ENCODE measurements at places on chromosomes 3 and 15. TPM values are rescaled to one million over a fixed set of nuclear protein-coding genes. Genes with fewer than 3 reads are reported as not detected.

SEMA5B gene
- 23.8 TPM for polyA plus RNA-seq

SNURF gene
- 15.0 TPM for polyA plus RNA-seq

PLOD2 gene
- polyA plus RNA-seq, result 10.7 TPM

POLR2H gene
- polyA plus RNA-seq, result 42.2 TPM

SLC22A13 gene
- polyA plus RNA-seq, result 0.18 TPM

NOX5 gene
- polyA plus RNA-seq, result 0.30 TPM

- DNase-seq, result no peak
These were observed 1.1 kb upstream of the SPATA12 start for GRCh38 chr3:57059411-57059810.

DNA sequence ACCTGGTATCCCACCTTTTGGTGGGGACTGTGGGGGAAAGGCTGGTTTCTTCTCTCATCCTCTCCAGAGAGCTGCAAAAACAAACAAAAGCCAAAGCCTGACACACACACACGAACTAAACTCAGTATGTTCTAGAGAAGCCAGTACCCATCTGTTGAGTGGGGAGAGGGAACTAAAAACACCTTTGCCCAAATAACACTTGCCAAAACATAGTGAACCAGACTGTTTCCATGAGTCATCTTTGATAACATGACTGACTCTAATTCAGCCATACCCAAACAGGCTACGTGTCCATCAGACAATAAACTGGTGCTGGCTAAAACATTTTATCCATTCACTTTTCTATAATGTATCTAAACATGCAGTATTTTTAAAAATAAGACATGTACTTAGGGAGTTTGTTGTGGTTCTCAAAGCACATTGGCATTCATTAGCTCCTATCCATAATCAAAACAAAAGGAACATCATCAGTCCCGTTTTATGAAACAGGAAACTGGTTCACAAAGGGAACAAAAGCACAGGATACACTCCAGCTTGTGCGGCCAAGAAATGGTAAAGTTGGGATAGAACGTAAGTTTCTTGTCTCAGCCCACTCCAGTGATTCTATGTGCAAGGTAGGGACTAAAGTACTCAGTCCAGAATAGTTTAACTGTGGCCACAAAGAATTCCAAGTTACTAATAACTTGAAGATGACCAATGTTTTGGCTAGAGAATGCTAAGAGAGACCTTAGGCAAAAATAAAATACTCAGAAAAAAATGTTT is 16.1 kb downstream of the LYSMD2 start:
- DNase-seq, result no peak

DNA sequence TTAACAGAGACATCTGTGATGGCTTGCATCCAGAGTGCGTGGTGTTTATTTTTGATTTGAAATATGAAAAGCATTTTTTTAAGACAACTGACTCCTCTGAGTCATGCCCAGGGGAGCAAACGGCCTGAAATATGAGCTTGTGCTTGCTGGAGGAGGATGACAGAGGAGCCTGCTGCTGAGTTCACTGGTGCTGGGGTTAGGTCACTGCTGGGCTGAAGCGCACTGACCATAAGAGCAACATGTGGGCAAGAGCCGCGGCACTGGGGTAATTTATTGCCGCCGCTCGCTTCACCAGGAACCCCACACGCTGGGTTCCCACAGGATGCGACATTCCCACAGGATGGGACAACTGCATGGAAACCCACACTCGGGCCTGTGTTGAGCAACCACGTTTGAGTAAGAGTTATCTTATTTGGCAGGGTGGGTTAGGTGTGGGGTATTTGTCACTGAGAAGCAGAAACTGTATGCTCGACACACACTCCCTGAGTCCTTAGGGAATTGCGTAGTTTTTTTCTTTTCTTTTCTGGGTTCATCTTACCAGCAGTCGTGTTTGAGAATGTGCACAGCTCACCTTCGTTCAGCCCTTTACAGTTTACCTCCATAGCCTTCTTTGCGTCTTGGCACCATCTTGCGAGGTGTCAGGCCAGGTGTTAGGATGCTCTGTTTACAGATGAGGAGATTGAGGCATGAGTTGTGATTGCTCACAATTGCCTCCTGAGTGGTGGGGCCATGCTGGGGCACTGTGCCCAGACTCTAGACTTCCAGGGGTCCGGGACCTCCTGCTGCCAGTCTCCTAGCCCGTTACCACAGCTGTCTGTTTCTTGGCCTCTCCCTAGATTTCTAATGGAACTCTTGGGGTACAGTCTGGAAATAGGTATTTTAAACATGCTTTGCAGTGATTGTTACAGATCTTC is 60.4 kb downstream of the SMAD3 start:
- peak; percentile 89 for DNase-seq

DNA sequence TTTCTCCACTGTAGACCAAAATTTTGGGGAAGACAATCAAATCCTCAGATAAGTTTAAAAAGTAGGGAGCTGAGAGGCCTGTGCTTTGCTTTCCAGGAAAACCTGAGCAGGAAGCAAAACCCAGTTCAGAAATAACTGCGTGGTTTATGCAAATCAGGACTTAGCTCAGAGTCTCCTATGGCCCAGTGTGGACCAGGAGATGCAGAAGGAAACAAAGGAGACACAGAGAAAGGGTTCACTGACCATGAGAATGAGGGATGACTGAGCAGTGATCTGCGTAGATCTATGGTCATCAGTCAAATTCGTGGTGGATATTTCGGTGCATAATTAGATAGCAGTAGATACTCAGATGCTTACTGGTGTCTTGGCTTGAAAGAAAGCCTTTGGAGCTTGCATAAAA is 196.6 kb downstream of the TPRG1 start:
- no peak for DNase-seq

DNA sequence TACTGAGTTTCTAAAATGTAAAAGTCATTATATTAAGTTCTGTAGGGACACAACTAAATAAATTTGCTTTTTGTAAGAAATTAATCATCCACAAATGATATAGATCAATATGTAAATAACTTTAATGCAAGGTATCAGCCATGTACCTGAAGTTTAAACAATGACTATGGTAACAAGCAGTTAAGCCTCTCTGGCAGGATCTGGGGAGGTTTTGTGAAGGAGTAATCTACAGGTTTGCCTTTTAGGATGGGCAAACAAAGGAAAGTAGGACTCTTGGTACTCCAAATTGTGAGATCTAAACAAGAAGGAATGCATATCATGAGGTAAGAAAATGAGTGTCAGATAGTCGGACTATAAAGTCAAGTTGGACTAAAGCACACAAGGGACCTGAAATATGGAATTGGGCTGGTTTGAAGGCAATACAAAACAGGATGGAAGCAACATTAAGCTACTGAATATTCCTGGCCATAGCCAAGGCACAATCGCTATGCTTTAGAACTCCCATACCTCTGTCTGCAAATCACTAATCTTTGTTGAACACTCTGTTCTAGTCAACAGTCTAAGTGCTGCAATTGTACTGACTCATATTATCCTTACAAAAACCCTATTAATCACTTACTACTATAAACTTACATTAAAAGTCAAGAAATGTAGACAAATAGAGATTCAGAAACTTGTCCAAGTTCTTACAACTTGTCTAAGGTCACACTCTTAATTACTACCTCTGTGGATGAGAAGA is 412.8 kb downstream of the DIPK2A start:
- no peak for DNase-seq

- no peak for DNase-seq
These were observed 608 bp downstream of the SCN5A start for GRCh38 chr3:38648659-38649499.

DNA sequence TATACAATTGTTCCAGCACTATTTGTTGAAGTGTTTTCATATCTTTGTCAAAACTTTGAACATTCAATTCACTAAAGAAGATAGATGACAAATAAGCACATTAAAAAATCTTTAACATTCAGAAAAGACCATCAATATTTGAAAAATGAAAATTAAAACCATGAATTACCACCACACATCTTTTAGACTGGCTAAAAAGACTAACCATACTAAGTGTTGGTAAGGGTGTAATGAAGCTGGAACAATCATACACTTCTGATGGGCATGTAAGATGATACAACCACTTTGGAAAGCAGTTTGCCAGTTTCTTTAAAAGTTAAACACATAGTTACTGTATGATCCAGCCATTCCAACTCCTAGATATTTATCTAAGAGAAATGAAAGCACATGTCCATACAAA is 33.7 kb downstream of the LARP6 start:
- no peak for DNase-seq

- no peak for DNase-seq
These were observed 18.3 kb downstream of the RAB11A start for GRCh38 chr15:65887565-65887964.

DNA sequence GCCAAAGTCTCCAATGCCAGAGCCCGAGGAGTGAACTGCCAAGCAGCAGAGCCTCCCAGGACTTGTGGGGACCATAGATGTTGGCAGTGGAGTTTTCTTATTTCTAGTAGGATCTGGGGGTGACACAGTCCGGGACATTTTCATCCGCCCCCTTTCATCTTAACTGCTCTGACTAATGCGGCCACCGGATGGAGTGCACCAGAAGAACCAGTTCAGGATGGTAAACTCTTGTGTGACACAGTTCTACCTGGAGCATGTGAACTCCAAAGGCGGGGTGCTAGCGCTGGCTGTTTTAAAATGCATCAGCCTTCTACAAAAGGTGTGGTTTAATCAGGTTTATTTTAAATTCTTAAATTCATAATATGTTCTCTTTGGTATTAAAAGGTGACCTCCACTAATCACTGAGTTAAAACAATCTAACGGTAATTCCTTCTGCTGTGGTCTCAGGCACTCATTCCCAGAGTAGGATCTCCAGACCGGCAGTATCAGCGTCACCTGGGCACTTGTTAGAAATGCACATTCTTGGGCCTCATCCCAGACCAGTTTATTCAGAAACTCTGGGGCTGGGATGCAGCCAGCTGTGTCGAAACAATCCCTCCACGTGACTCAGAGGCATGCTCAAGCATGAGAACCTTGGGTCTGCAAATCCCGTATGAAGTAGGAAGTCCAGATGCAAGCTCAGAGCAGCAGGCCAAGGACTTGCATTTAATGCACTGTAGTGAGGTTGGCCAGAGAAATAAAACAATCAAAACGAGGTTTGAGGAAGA is 105.5 kb downstream of the GABRB3 start:
- no peak for DNase-seq

DNA sequence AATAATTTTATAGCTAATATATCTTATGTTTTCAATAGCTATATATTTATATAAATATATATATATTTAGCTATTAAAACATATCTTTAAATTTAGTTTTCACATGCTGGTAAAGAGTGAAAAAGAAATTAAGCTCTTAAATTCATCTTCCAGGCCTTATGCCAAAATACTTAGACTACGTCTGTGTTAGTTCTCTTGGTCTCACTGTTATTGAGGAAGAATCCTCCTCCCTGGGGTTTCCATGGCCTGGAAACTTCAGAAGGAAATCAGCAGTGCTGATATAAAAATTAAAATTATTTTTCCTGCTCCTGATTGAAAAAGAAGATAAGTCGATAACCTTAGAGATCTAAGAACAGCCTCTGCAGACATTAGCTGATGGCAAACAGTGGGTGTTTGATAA is 225.1 kb upstream of the LMCD1 start:
- DNase-seq, result no peak

- DNase-seq, result no peak
These were observed 223.8 kb downstream of the NTRK3 start for GRCh38 chr15:88032787-88033186.

DNA sequence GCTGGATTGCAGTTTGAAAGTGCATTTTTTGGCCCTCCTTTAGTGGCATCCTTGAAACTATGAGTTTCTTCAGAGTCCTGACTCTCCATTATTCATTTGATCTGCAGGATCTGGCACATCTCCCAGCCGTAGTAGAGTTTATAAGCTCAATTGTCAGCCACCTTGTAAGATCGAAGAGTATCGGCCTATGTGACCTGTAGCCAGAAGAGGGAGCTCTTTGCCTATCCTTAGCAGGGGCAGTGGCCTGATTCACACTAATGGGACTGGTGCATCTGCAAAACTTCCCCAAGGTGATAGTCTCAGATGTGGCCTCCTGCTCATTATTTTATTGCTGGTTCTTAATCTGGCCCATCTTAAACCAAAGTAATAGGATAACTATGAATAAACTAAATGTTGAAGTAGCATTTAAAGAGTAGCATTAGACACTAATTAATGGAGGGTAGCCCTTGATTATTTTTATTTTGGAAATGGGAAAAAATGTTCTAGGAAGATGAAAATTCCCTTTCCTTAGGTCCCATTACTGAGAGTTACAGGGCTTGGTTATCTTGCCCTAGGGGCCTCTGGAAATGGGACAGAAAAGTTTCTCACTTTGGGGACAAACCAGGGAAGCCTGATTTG is 21.2 kb downstream of the GCSAM start:
- peak; percentile 38 for DNase-seq

DNA sequence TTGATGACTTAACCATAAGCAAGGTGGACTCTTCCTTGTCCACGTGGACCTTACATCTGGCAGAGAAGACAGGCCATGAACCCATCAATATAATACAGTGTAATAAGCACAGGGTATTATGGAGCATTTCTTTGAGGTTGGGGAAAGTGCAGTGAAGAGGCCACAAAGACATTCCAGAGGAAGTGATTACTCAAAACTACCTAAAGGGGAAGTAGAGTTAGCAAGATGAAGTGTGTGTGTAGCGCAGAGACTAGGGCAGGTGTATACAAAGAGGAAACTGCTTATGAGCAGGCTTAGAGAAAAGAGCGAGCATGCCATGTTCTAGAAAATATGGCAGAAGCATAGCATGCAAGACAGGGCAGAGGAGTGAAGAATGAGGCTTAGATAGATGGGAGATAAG is 17.9 kb downstream of the CP start:
- no peak for DNase-seq

DNA sequence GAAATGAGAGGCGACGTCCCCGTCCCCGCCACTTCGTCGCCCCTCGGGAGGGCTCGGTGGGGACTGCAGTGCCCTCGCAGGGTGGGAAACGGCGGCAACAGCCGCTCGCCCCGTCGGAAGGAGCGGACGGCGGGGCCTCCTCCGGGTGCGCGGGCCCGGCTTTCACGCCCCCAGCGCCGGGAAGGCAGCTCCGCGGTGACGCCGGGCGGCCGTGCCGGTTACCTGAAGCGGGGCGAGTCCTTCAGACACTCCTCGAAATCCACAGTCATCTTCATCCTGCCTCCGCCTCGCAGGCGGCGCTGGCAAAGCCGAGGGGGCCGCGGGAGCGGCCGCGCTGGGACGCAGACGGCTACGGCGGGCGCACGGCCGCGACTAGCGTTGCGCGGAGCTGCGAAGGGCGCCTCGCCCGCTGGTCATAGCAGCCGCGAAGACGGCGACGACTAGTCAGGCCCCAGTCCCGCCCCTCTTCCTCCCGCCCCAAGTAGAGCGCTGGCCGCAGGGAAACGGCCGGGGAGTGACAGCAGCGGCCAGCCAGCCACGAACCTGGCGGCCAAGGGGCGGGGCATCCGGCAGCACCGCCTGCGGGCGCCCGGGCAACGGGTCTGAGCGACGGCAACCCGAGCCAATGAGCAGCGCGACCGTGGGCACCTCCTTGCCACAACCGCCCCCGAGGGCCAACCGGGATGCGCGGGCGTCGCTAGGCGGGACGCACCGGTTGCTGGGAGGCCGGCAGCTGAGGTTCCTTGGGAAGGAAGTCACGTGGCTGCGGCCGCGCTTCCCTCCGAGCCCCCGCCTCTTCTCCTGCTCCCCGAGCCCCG is at the start of gene ACAP2:
Gene ACAP2, minus strand, starts transcription at position 448 of the 818 bp plus-strand sequence. Its CDS starts 173 bp downstream, at position 275.
- DNase-seq, result peak; percentile 99

GRCh38 chr15:80673561-80674244 is 21.4 kb upstream of the ABHD17C start:
- DNase-seq, result no peak

Measured in hindlimb muscle (tissue), 1 donor.